ENCODE measurements at places on chromosomes 1 and 21. TPM values are rescaled to one million over a fixed set of nuclear protein-coding genes. Genes with fewer than 3 reads are reported as not detected.
A peak's percentile ranks its signal among the peaks of the same experiment; 100 is the strongest.

SAMD13 gene
- 3.5 TPM for total RNA-seq

NHLH2 gene
- not detected for total RNA-seq

DNA sequence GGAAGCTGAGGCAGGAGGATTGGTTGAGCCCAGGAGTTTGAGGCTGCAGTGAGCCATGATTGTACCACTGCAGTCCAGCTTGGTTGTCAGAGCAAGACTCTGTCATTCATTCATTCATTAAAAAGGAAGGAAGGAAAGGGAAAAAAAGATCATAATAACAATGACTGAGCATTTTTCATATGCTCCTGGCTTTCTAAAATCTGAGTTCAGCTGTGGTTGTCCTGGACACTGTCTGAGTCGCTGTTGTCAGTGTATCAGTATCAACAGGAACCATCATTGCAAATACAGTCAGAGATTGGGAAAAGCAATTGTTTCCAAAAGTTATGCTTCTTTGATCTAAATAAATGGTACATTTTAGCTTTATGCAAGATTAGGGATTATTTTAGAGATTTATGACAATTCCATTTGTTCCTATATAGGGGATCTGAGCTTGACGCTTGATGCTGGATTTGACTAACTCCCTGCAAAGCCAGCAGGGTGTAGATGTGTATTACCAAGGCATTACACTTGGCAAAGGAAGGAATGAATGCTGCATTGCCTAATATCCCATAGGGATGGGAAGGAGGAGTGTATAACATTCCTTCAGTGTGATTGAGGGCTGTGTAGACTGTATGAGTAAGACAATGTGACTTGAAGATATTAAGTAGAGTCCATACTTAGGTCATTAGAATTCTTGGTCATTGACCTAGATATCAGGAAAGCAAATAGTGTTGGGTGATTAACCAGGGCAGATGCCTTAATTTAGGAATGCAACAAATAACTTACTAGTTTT, 100.2 kb downstream of the DISP1 start:
- ATAC-seq: no peak

DNA sequence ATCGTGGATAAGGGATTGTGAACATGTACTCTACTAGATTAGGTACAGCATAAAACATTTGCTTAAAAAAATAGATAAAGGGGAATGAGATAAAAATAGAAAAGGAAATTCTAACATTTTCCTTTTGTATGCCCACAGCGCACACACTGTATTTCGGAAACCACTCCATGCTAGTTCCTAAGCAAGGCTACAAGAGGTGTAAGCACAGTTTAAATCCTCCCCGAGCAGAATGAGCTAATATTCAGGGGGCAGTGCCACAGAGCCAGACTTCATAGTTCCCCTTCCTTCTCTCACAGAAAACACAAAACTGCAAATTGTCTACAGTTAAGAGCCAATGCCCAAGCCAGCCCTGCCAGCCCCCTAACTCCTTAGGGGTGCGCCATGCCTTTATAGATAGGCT, 159.4 kb downstream of the ZNF281 start:
- ATAC-seq: no peak

GRCh38 chr1:42950116-42950481, 8.6 kb downstream of the SLC2A1 start:
- ATAC-seq: no peak

DNA sequence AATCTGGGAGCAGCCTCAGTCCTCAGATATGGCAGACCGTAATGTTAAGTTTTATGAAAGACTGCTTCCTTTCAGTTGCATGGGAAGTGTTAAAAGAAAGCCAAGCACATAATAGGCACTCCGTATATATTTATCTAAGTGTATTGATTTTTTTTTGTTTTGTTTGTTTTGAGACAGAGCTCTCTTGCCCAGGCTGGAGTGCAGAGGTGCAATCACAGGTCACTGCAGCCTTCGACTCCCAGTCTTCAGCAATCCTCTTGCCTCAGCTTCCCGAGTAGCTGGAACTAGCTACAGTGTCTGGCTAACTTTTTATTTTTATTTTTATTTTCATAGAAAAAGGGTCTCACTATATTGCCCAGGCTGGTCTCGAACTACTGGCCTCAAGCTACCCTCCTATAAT, 341.8 kb downstream of the USH2A start:
- ATAC-seq: no peak

SPATA21 gene
- total RNA-seq: 0.11 TPM

HMCN1 gene
- 1.3 TPM for total RNA-seq

- ATAC-seq: peak; percentile 93
These were observed 10.0 kb upstream of the OVAAL start for GRCh38 chr1:180548686-180549317.

- ATAC-seq: no peak
These were observed 294.2 kb downstream of the GPATCH2 start for GRCh38 chr1:217336724-217337123.

All from motor neuron (in vitro differentiated cells).